HFF-Myc (cell line): ENCODE measurements at places on chromosomes 6 and 20.

DNA sequence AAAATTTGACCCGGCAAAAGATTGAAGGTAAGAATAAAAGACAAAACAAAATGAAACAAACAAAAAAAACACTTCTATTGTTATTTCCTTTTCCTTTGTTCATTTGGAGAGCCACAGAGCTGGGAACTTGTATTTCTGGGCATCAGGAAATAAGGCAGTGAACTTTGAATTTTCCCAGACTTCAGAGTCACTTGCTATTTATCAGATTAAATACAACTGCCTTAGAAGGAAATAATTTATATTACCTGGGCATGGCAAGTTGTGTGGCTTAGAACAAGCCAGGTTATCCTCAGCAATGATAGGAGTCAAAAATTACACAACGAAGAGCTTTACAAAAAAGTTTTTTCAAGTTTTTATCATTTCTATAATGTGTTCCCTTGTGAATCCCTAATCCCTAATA lies 20.2 kb upstream of the MRAP2 start:
- no peak for DNase-seq

- DNase-seq, result no peak
Observed at GRCh38 chr6:90502866-90503407, 83.9 kb downstream of the MAP3K7 start.

GRCh38 chr6:45988635-45989034 lies 27.0 kb downstream of the CLIC5 start:
- no peak for DNase-seq

GRCh38 chr6:112202639-112203341 lies 51.6 kb downstream of the LAMA4 start:
- DNase-seq, result no peak

DNA sequence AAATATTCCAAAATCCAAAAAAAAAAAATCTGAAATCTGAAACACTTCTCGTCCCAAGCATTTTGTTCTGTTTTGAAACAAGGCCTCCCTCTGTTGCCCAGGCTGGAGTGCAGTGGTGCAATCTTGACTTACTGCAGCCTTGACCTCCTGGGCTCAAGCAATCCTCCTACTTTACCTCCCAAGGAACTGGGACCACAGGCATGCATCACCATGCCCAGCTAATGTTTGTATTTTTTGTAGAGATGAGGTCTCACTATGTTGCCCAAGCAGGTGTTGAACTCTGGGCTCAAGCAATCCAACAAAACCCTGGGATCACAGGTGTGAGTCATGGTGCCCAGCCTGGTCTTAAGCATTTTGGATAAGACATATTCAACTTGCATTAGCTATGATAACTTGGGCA lies 13.6 kb downstream of the SESN1 start:
- no peak for DNase-seq

DNA sequence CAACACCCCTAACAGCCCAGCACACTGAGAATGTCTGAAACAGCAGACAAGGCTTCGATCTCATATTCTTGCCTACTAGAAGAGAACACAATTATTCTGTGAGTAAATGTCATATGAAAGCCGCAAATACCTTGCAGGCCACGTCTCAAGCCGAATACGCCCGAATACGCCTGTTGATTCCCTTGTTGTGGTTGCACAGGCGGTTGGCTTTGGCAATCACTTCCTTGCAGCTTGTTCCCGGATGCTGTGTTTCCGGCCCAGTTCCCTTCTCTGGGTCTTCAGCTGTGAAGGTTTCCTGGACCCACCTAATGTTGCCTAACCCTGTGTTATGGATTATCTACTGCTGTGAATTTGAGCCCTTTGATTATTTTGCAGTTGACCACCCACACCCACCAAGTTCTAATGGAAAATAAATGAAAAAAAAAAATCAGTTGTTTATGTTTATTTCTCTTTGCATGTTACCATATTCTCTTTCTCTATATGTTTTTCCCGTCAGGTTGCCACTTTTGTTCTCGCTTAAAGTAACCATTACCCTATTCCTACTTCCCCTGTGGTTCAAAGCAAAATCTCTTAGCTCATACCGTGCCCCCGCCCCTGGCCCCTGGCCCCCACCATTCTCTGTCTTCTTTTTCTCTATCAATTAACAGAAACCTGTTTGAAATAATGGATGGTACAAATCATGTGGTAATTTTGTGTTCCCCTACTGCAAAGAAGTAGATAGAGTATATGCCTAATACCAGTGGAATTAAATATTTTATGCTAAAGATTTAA lies 172.4 kb downstream of the ADGB start:
- DNase-seq, result no peak

DNA sequence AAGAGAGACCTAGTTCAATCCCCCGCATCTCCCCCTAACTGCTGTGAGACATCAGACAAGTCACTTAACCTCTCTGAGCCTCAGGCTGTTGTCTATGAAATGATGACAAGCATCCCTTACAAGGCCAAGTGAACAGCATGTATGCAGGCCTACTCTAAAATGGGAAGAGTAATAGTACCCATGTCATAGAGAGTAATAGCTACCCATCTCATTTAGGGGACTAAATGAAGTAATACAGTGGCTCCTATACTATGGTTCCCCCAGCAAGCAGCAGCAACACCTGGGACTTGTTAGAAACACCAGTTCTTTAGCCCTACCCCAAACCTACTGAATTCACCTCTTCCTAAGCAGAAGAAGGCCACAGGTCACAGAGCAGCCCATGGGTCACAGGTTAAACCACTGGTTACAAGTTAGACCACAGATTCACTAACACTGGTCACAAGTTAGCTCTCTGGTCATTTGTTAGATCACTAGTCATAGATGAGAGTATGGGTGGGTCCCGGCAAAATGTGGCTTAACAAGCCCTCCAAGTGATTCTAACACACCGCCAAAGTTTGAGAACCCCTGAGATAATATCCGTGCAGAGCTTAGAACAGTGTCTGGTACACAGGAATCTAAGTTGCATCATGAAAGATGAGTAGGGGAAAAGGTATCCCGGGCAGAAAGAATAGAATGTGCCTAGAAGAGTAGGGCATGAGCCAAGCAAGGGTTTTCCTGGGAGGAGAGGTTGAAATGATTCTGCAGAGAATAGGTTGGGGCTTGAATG lies 1.4 kb downstream of the DEFB124 start:
- no peak for DNase-seq

- no peak for DNase-seq
Observed at GRCh38 chr6:43798688-43799444, 28.9 kb downstream of the VEGFA start.
